ENCODE measurements at places on chromosomes 2 and 18.

- no peak for DNase-seq
These were observed 182.2 kb upstream of the CDH2 start for GRCh38 chr18:28359176-28359575.

GRCh38 chr18:65215865-65216466 lies 534.8 kb upstream of the CDH7 start:
- no peak for DNase-seq

GRCh38 chr2:26099933-26100332 lies 66.0 kb downstream of the RAB10 start:
- no peak for DNase-seq

GRCh38 chr2:20490300-20491181 lies 43.7 kb downstream of the RHOB start:
- no peak for DNase-seq

GRCh38 chr2:62201307-62201706 lies 5.4 kb downstream of the B3GNT2 start:
- DNase-seq = no peak

DNA sequence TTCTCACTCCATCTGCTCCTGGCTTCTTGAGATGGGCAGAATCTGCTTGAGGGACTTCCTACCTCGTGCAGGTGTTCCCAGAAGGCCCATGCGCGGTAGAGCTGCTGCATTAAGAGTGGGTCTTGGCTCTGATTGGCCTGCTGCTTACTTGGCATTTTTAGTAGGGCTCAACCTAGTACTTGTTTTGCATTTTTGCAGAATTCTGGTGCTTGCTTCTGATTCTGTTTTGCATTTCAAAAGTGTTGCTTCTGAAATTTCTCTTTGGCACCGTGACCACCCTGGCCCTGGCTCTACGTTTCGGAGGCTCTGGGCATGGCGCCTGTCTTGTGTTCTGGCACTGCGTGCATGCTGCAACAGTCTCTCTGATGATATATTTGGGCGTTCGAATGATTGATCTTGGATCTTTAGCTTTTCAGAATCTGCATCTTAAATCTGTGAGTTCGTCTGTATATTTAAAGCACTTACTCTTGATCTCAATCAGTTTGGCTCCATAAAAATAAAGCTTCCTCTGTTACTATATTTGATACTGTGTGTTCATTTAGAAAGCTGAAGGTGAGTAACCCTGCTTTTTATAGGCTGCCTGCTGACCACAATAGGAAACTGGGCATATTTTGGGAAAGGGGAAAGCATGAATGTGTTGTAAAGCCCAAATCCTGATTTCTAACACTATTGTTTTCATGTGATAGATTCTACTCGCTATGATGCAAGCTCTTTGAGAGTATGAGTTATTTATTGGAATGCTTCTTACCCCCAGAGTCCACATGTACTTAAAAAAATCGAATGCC lies 22.2 kb downstream of the EFR3B start:
- no peak for DNase-seq

Data from stimulated activated CD8-positive, alpha-beta memory T cell treated with anti-CD3 and anti-CD28 coated beads, Interleukin-2, amount 100 ng/mL, for 1 hour (primary cell).